ENCODE measurements at places on chromosomes 3 and 15.

- no peak for DNase-seq
These were observed 26.2 kb downstream of the IDH3A start for GRCh38 chr15:78175330-78175729.

GRCh38 chr15:75203908-75204263 lies 2.2 kb downstream of the C15orf39 start:
- no peak for DNase-seq

- DNase-seq: no peak
These were observed 154.5 kb downstream of the TMCO5A start for GRCh38 chr15:38088971-38089370.

DNA sequence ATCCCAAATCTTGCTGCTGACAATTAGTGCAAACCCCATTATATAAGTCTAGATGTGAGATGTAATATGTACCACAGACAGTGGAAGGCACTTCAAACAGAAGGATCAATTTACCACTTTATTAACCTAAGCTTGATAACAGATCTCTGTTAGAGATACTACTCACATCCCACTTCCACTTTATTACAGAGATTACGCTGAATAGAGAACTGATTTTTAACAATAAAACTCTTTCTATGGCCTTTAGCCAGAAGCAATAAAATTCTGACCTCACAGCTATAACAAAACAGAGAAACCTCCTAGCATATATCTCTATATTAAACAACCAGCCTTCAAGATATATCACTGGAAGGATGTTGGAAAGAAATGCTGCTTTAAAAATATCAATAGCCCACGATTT lies 517.7 kb downstream of the MAGI1 start:
- DNase-seq: no peak

DNA sequence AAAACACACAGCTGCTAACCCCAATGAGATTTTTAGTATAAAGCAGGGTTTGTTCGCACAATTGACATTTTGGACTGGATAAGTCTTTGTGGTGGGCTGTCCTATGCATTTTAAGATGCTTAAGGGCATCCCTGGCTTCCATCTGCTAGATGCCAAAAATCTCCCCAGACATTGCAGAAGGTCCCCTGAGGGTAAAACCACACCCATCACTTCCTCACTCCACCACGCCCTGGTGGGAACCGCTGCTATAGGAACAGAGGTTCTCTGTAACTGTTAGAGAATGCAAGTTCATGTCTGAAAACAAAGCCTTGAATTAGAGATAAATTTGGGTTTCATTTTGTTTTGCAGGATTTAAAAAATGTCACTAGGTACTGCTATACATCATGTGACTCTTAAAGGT lies 67.7 kb downstream of the ARHGEF26 start:
- no peak for DNase-seq

- no peak for DNase-seq
These were observed 8.0 kb downstream of the MGLL start for GRCh38 chr3:127814325-127814781.

DNA sequence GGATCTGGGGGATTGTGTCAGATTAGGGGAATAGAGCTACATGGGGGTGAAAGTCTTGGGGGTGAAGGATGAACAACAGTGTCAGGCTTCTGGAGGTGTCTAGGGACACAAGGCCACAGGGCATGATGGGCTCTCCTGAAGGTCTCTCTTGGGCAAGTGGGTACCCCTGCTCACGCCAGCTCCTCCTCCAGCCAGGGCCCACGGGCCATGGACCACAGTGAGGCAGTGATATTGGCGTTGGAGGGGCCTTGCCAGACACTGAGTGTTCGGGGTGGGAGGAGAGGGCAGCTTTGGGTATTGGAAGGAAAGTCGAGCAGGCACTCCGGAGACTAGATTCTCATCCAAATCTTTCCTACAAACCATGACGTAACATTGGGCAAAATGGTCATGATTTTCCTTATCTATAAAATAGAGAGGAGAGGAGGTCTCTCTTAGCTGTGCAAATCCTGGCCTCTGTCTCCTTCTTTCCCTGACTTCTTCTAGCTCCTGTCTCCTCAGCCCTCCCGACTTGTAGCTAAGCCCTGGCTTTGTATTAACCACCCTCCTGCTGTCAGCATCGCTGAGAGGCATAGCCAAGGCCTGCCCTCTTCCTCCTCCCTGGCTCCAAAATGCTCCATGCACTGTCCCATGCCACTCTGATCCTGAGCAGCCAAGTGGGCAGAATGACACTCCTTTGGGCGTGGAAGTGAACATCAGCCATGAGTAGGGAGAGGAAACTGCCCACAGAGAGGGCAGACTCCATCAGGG lies 24.0 kb upstream of the SRP14 start:
- DNase-seq: no peak

DNA sequence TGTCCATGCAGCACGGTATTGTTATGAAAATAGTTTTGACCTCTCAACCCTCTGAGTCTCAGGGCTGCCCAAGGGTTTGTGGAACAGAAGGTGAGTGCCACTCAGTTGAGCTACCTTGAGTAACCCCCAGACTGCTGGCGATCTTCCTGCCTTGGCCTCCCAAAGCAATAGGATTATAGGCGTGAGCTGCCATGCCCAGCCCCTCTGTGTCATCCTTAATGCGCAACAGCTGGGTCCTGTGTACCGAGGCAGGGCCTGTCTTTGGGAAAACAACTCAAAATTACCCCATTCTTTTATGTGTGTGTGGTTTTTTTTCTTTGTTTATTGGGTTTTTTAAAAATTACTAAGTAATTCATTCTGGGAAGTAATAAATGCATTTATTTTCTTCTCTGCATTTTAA lies 78.3 kb upstream of the TPM1 start:
- DNase-seq: no peak

Measured in forelimb muscle (tissue), 1 donor.